ENCODE measurements at places on chromosomes 5 and 9.

- no peak for DNase-seq
These were observed 386.5 kb upstream of the RFX3 start for GRCh38 chr9:3912280-3912679.

DNA sequence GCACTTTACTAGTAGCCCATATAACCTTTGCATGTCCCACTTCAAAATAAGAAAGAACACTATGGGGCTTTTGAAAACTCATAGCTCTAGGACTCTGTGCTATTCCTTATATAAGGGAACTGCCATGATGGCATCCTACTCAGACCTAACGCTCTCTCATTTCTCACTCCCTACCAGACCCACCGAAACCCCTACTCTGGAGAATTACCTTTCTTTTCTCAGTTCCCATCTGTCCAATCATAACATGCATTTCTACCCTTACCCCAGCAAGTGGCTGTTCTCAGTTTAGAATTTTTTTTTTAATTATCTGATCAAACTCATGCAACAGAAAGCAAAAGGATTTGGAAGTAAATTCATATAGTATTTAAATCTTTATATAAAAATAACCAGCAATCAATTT, 27.3 kb downstream of the CARNMT1 start:
- no peak for DNase-seq

DNA sequence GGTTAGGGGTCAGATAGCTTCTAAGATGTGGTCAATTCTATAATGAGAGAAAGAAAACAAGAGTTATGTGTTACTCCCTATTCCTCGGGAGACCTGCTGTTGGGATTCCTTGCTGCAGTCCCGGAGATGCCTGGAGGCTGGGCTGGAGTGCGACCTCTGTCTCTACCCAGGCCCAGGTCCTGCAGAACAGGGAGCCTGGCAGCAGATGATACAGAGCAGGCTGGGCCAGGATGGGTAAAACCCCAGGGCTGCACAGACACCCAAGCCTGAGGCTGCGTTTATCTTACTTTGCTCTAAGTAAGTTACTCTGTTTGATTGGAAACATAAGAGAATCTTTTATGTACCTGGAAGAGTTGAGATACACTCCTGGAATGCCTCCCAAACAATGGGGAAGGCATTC, 26.9 kb upstream of the FAM120AOS start:
- DNase-seq: no peak

GRCh38 chr5:65395526-65396155, 86.1 kb downstream of the ADAMTS6 start:
- no peak for DNase-seq

DNA sequence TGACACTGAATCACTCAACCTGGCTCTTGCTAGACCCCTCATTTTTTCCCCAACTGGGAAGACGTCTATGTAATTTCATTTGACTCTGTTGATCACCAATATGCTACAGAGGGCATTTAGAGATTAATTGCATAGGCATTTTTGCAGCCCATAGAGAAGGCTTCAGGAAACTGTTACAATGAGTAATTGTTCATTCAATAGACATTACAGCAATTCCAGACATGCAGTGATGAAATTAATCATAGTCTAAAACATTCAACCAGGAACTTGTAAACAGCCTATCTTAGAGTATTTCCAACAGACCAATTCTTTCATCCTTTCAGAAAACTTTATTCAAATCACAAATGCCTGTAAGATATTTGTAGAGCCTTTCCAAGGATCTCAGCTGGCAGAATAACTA, 122.3 kb downstream of the MARCHF11 start:
- no peak for DNase-seq

- no peak for DNase-seq
These were observed 734 bp downstream of the KIF27 start for GRCh38 chr9:83920469-83920926.

GRCh38 chr5:54663866-54664265, 146.3 kb downstream of the SNX18 start:
- DNase-seq: no peak

- no peak for DNase-seq
These were observed 878.3 kb downstream of the TLE1 start for GRCh38 chr9:80811003-80811402.

DNA sequence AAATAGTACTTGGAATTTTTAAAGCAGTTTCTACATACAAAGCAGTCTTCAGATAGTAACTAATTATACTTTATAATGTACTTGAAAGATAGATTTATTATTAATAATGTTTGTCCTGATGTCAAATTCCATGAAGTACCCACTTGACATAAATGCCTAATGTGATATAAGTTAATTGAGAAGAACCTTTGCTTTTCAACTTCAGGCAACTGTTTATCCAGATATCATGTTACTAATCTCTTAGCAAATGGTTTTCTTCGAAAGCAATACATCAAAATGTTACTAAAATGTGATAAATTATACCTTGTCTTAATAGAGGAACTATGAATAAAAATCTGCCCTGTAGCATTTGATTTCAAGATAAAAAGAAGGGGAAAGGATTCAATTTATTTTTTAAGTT, 146.8 kb upstream of the FBXL17 start:
- DNase-seq: no peak

DNA sequence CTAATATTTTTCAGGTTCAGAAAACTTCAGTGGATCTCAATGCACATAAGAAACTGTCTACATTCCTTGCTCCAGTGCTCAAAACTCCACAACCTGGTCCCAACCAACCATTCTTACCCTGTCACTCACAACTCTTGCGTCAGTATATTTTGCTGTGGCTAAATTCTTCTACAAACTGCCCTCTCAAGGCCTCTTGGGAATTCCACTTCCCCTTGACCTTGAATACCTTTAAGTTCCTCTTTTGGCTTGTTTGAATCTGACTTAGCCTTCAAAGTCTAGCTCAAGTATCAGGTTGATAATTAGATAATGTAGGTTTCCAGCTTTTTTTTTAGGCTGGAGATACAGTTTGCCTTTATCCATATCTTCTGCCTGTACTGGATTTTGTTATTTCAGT, 128.3 kb downstream of the SLF1 start:
- no peak for DNase-seq

DNA sequence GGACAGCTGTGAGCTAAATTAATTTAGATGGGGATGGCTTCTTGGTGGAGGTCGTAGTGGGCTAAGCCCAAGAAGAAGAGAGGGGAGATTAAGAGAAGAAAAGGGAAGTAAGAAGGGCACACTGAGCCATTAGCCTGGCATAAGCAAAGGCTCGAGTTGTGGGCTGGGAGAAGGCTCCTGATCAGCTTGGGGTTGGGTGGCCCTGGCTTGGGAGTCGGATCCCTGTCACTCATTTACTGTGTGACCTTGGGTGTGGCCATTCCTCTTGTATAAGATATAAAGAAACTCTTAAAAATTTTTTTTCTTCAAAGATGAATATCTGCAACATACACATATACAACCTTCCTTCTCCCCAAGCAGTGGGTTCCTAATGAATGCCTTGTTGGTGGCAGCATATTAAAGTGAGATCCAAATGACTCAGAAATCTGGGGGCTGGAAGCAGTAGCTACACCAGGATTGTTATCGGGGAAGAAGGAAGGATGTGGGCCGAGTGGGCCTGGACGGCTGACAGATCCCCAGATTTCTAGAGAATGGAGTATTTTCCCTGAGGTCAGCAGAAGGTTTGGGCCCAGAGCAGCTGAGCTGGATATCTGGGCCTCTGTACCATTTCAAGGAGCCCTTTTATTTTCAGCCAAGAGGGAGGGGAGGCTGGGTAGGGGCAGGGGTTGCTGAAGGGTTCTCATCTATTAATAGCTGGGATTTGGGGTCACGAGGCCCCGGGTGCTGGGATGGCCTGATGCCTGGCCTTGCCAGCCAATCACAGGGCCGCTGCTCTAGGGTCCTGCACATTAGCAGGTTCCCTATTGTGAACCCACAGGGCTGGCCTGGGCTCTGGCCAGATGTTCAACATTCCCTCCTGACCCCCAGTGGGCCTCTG, 52.1 kb downstream of the PPARGC1B start:
- no peak for DNase-seq

DNA sequence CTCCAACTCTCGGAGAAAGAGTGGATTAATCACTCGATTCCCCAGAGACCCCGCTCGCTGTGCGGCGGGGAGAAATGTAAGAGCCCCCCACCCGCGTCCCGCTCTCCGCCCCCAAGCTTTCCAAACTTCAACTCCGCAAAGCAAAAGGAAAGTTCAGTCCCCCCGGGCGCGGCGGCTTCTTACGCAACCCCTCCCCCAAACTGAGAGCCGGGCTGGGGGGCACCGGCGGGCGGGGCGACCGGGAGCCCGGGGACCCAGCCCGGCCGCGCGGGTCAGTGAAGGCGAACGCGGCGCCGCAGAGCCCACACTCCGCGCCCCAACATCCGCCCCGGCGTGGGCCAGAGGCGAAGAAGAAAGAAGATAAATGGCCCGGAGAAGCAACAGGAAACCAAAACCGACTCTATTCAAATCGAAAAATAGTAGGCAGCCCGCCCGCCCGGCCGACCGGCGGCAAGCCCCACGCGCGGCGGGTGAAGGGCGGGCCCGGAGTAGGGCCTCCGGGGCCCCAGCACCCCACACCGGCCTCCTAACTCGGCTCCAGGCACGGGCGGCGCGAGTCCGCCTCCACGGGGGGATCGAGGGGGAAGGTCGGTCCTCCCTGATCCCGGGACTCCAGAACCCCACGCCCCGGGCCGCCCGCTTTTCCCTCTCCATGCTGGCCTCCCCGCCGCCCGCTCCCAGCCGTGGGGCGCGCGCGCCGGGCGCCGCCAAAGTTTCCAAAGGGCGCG, 720 bp downstream of the NOTCH1 start:
- DNase-seq: peak; percentile 69
